CD4-positive, alpha-beta T cell (primary cell): ENCODE measurements at places on chromosomes 3 and 15.

- no peak for DNase-seq
Observed at GRCh38 chr15:76967067-76967466, 27.9 kb upstream of the PSTPIP1 start.

- no peak for DNase-seq
Observed at GRCh38 chr3:127077505-127078064, 94.7 kb downstream of the PLXNA1 start.

DNA sequence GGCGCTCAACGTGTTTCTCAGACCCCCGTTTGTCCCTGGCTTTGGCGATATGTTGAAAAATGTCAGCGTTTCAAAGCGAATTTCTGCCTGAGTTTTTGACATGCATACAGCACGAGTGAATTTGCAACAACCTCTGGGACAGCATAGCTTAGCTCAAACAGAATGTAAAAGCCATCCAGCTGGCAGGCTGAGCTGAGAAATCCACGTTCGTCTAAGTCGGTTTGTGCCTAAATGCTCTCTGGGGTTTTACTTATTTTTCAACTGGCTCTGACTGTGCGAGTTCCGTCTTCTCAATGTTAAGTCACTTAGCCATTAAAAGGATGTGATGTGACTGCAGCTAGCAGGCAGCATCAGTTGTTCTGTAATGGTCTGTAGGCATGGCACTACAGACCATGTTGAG, 243.5 kb upstream of the SLCO3A1 start:
- DNase-seq, result no peak

- no peak for DNase-seq
Observed at GRCh38 chr3:45002720-45003119, 23.4 kb upstream of the CLEC3B start.

DNA sequence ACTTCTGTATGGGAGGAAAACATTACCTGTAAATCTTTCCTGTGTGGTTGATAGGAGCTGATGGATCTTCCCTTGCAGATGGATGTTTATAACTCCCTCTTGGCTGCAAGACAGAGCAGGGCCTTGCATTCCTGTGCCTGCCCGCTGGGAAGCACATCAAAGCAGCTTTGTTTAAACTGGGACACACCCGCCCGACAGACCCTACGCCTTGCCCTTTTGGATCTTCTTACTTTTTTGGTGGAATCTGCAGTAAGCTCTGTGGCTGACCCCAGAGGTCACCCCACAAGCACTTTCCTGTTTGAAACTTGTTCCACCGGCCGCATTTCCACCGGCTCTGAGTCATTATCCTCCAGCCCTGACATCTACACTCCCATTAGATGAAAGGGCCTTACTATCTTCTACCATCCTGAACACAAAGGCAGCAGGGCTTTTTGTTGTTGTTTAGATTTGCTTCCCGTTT, 244.1 kb upstream of the STT3B start:
- no peak for DNase-seq

GRCh38 chr3:49617390-49618013, 56.6 kb upstream of the APEH start:
- DNase-seq, result no peak

DNA sequence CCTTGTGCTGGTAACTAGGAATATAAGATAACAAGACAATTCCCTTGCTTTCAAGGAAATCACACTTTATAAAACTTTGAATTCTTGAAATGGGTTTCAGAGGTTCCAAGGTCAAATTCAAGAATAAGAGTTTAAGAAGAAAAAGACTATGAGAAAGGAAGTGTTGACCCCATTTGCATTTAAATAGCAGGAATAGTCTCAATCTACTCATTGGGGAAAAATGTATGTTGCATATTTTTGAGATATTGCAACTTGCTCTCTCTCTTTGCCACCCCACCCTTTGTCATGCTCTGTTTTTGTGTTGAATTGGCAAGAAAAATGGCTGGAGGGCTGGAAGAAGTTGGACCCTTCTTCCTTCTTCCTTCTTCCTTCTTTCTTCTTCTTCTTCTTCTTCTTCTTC, 699.2 kb downstream of the TUSC7 start:
- no peak for DNase-seq

DNA sequence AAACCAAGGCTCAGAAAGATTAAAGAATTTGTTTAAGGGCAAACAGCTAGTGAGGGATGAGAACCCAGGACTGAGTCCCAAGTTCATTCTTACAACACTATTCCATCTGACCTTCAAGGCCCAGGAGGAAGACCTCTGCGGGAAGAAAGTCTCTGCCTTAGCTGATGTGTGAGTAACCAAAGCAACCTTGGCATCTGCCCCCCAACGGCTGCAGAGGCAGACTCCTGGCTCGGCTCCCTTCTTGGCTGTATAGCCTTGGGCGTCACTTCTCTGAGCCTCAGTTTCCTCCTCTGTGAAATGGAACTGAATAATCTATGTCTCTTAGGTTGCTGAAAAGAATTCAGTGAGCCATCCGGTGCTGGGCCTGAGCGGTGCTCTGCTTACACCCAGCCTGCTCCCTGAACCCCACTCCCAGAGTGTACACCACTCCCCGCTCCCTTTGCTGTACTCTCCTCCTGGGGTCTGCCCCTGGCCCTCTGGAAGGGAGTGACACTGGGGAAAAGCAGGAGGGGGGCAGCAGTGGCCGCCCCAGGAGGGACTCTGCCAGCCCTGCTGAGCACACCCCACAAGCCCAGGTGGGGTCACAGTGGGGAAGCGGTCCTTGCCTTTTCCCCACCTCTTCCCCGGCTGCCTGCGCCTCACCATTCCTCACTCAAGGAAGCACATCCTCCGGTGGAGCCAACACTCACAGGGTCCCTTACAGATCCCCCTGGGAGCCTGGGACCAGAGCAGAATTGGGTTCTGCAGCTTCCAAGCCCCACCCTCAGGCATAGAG, 97.3 kb downstream of the IQSEC1 start:
- no peak for DNase-seq

- no peak for DNase-seq
Observed at GRCh38 chr3:81217101-81217500, 544.3 kb downstream of the GBE1 start.

- peak; percentile 82 for DNase-seq
Observed at GRCh38 chr3:15269091-15269989, 63.0 kb downstream of the SH3BP5 start.

- DNase-seq, result no peak
Observed at GRCh38 chr15:82802497-82802896, 3.4 kb downstream of the FSD2 start.

DNA sequence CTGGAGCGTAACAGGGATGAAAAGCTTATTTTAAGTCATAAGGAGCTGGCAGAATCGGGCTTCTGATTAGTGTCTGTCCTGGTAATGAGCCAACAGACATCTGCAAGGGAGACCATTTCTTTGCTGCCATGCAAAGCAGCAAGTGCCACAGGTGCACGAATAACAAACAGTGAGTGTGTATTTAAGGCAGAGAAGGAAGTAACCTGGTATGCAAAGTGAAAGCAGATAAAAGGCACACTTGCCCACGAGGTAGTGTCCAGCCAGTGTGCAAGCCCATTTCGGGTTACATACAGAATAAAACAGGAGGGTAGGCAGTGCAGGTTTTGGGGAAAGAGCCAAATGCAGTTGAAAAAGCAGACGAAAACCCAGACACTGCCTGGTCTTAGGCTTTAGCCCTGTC, 1153.7 kb downstream of the SI start:
- DNase-seq, result no peak

- no peak for DNase-seq
Observed at GRCh38 chr15:100818927-100819326, 60.7 kb upstream of the ALDH1A3 start.

DNA sequence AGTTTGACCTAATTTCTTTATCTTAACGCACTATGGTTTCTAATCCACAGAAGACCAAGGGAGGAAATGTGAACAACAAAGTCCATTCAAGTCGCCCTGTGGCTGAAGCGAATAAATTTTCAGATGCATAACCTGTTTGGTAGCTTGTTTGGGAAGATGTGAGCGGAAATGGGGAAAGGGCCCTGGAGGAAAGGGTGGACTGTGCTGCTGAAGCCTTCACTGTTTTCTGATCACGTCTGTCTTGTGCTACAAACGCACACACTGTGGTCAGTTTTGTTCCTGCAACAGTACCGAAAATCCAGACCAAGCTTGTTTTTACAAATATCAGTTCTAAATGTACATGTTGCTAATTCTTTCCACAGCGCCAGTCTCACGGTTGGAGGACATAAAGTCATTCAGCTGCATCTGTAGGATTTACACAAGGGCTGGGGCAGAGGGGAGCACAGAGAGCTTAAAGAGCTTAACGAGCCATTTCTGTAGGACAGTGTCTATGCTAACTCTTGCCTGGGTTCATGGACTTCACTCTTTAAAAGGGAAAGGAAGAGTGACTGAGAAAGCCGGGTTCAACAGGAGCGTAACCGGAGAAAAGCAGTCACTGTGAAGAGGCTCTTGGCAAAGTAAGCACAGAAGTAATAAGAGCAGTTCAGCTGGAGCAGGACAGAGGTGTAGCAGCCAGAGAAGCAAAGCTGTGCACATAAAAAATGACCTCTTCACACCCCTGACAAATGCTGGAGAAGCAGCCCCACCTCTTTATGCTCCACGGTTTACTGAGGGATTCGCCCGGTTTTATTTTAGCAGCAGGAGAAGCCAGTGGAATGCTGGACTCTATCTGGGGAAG, 66.6 kb downstream of the USF3 start:
- no peak for DNase-seq

DNA sequence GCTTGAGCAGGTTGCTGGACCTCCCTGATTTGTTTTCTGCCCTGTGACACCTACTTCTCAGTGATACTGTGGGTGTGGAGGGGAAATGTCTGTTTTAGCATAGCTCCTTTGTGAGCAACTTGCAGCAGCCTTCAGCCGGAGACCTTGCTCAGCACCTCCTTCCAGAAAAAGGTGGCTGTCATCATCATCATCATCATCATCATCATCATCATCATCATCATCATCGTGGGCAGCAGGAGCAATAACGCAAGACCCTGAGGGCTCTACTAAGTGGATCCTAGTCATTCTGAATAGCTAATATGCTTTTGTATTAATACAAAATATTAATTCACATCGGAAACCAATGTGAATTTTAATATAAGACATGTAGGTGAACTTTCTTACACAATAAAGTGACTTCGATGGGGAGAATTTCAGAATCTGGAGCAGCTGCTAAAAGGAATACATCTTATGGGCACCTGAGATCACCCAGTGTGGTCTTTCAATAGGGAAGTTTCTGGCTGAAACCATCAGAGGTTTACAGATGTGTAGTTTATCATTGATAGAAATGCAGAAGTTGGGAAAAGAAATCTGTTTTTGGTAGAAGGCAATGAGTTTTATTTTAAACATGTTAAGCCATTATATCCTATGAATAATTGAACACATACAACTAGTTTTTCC, 8.6 kb downstream of the GABRR3 start:
- no peak for DNase-seq

DNA sequence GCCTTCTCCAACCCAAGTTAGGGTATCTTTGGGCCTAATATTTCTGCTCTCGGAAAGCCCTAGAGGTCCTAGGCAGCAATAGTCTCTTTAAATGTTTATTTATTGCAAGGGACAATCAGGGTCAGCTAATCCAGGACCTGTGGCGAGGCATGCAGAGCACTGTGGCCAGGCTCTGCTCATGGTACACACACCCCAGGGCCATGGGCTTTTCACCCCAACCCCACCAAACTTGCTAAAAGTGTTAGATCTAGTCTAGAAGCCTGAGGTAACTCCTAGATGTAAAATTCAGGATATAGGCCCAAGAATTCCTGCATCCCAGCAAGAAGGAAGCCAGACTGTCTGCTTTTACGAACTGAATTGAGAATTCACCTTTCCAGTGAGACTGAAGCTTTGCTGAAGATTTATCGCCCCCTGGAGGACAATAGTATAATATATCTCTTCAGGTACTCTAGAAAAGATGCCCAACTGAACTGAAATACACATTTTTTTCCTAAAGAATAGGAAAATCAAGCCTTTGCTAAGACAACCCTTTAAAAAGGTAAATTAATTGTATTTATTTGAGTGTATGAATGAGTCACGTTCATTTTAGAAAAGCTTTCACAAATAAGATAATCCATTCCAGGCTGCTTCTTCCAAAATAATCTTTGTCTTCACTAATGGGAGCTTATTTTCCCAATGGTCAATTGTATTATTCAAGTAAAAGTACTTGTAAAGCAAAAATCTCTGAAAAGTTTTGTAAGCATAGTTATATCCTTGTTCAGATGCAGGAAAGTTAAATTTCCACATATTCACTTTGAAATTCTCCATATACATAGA, 89.8 kb downstream of the LRRC3B start:
- DNase-seq, result no peak

DNA sequence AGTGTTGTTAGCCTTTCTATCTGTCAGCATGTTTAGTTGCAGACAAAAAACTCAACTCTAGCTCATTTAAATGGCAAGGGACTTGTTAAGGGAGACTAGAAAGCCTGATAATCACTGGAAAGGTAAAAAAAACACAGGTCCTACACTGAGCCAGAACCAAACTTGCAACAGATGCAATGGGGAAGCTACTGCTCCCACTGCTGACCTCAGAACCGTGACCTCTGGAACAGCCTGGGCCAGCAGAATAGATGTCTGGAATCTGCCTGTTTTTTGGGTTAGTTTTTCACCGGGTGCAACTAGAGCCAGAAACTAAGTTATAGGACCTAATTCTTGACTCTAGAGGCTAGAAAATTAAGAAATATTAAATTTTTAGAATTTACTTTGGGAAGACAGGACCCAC, 32.5 kb upstream of the ARL14 start:
- DNase-seq, result no peak

DNA sequence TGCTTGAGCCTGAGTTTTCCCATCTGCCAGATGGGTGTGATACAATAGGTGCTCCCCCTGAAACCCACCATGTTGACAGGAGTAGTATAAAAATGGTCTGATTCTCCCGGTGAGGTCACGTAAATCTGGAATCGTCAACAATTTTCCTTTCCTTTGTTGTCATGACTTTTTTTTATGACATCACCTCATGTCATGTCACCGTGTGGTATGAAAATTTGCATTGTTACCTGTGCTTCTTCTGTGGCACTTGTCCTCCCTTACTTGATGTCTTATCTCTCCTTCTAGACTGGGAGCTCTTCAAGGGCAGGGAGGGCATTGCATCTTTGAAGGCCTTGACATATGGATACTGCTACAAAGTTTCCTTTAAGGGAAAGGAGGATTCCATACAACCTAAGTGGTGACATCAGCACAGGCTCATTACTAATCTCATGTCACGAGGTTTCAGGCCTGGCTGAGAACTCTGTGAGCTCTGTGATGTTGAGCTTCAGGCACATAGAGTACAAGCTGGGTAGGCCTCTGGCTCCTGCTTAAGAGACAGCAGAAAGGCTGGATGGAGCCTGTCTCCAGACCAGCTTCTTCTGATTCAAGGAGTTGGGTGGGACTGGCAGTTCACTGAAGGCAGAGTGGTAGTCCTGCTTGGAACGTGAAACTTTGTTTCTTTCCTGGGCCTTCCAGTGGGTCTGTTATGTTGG, 66.3 kb downstream of the LPP start:
- no peak for DNase-seq
